ENCODE measurements at places on chromosomes 2 and 18. TPM values are rescaled to one million over a fixed set of nuclear protein-coding genes. Genes with fewer than 3 reads are reported as not detected.

The SPATA3 gene
- total RNA-seq: not detected

The NT5DC4 gene
- total RNA-seq: not detected

The MATN3 gene
- total RNA-seq: not detected

DNA sequence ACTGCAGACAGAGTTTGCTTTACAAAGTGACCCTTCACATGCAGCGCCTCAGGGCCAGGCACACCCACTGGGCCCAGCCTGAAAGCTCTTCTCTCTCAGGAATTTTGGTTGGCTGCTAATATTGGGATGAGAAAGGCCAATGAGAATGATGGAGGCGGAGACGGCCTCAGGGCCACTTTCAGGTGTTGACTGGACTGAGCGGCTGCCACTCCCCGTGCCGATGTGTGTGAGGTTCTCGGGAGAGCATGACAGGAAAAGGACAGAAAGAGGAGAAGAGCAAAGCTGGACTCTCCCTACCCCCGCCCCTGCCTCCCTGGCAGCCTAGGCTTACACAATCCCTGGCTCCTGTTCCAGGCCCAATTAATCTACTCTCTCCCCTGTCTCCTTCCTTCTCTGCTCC lies 155.7 kb downstream of the CELF4 start:
- no peak for DNase-seq

DNA sequence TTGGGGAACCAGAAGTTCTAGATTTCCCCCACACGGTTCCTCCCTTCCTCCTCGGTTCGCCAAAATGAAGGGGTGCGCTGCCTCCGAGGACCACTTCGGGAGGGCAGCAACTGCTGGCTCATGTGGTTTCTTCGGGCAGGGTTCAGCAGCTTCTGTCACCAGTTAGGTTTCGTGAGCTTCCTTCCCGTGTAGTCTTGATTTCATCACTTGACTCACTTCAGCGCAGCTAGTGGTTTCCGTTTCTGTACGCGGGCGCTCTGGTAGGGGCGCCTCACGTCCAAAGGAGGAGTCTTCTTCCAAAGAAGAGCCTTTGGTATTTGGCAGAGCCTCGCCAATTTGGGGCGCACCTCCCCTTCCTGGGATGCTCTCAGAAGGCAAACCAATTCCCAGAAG lies 485 bp upstream of the GALNT3 start:
- DNase-seq: peak; percentile 87

DNA sequence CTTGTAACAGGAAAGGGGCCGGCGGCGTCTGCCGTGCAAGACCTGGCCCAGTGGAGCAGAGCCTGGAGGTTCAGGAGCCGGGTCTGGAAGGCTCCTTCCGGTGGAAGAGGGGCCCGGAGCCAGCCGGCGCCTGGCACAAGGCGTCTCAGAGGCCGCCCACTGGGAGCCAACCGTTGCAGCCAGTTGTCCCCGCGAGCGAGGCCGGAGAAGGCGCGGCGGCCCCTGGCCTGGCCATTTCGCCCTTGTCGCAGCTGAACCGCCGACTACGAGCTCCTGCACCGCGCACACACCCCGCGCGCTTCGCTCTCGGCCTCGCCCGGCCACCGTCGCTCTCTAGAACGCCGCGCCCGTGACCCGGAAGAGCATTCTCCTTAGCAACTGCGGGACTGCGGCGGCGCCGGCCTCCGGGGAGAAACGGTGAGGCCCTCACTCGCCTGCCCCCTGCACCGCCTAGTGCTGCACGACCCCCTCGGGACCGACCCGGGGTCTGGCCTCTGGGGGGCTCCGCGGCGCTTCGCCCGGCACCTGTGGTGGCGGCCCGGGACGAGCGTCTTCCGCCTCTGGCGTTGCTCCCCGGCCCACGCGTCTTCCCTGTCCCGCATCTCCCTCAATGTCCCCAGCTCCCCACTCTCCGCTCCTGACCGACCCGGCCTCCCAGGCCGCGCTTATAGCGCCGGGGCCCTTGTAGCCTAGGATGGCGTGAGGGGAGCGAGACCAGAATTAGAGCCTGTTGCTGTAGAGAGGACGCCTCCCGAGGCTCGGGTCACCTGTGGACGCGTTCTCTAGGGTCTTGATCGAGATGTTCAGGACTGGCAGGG lies at the start of gene DIS3L2:
Gene DIS3L2 (plus strand): TSS at position 365 of the 818 bp plus-strand sequence. CDS start 53,215 bp downstream, outside the sequence.
- peak; percentile 89 for DNase-seq

GRCh38 chr2:233620204-233620603 lies 2.8 kb downstream of the UGT1A8 start:
- no peak for DNase-seq

DNA sequence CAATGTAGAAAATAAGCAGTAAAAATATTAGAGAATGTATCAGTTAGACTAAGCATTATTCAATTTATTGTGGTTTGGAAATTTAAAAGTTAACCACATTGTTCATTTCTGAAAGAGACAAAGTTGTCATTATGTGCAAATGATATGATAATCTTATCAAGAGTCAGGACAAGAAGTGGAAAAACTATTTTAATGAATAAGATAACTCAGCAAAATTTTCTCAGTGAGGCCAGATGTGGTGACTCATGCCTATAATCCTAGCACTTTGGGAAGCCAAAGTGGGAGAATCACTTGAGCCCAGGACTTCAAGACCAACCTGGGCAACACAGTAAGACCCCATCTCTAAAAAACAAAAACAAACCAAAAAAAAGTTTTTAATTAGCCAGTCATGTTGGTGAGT lies 39.5 kb upstream of the CERS6 start:
- no peak for DNase-seq
